ENCODE measurements at places on chromosomes 3 and 15. TPM values are rescaled to one million over a fixed set of nuclear protein-coding genes. Genes with fewer than 3 reads are reported as not detected.

GRCh38 chr3:180188512-180189309 lies 152.0 kb upstream of the PEX5L start:
- no peaks in the 10 kb centered on the region for H3K36me3 ChIP-seq
- H3K4me1 ChIP-seq: no peaks in the 10 kb centered on the region
- no peak for DNase-seq
- no peaks in the 10 kb centered on the region for H3K27me3 ChIP-seq
- no peak overlapping the region for H3K4me3 ChIP-seq

- H3K27me3 ChIP-seq: no peaks in the 10 kb centered on the region
- no peak overlapping the region for H3K27ac ChIP-seq
- H3K36me3 ChIP-seq: no peaks in the 10 kb centered on the region
- H3K4me3 ChIP-seq: no peak overlapping the region
Observed at GRCh38 chr3:114860531-114860930, 286.6 kb downstream of the ZBTB20 start.

DNA sequence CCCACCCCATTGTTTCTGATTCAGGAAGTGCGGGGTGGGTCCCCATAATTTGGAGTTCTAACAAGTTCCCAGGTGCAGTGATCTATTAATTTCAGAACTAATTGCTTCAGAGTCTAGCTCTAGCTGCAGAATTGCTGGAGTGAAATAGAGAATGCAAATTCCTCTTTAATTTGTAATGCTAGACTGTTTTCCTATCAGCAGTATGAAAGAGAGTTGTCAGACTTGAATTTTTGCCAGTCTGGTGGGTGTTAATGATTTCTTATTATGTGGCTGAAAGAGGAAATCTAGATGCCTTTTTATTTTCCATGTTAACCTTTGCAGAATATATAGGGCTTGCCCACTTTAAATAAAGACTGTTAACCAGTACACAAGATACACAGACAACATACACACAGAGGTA lies 23.7 kb downstream of the APH1B start:
- no peaks in the 10 kb centered on the region for H3K27me3 ChIP-seq
- H3K36me3 ChIP-seq: peaks cover 23% of the 10 kb centered on the region
- H3K4me3 ChIP-seq: no peak overlapping the region
- H3K4me1 ChIP-seq: no peaks in the 10 kb centered on the region

DNA sequence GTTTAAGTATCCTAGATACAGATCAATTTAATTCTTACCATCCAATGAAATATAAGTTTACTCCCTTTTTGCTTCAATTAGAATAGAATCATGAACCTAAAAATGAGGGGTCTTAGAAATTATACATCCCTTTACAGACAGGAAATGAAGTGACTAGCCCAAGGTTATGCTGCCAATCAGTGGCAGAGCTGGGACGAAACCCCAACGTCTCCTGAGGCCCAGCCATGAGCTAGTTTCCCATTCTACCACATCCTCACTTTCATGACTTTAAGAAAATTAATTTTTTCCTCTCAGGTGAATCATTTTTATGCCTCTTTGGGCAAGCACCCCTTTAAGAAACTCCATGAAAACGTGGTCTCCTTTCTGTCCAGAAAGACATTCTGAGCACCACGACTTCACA lies 11.2 kb downstream of the LRIG1 start:
- peaks cover 99% of the 10 kb centered on the region for H3K4me1 ChIP-seq
- H3K27me3 ChIP-seq: no peaks in the 10 kb centered on the region
- H3K27ac ChIP-seq: peak overlapping the region; percentile 86
- DNase-seq: no peak
- no peak overlapping the region for H3K4me3 ChIP-seq
- no peaks in the 10 kb centered on the region for H3K36me3 ChIP-seq

- peaks cover 21% of the 10 kb centered on the region for H3K4me1 ChIP-seq
- no peaks in the 10 kb centered on the region for H3K27me3 ChIP-seq
- no peak overlapping the region for H3K4me3 ChIP-seq
- no peaks in the 10 kb centered on the region for H3K36me3 ChIP-seq
- DNase-seq: no peak
Observed at GRCh38 chr15:32855942-32856341, 138.1 kb downstream of the GREM1 start.

SLC24A5 gene
- total RNA-seq: not detected

DNA sequence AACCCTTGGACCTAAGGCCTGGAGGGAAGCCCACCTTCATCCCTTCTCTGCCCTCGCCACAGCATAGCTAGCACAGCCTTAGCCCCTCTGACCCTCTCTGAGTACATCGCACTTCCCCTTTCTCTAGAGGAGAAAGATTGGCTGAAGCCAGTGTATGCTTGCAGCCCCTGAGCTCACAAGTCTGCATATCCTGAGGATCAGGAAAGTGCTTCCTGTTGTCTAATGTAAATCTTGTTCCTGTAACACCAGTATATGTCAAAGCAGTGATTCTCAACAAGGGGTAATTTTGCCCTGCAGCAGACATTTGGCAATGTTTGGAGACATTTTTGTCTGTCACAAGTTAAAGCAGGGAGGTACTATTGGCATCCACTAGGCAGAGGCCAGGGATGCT lies 2.2 kb upstream of the PRKCD start:
- peaks cover 56% of the 10 kb centered on the region for H3K4me1 ChIP-seq
- DNase-seq: no peak
- H3K27ac ChIP-seq: no peak overlapping the region
- H3K36me3 ChIP-seq: no peaks in the 10 kb centered on the region

CCDC13 gene
- total RNA-seq: 3.1 TPM

DNA sequence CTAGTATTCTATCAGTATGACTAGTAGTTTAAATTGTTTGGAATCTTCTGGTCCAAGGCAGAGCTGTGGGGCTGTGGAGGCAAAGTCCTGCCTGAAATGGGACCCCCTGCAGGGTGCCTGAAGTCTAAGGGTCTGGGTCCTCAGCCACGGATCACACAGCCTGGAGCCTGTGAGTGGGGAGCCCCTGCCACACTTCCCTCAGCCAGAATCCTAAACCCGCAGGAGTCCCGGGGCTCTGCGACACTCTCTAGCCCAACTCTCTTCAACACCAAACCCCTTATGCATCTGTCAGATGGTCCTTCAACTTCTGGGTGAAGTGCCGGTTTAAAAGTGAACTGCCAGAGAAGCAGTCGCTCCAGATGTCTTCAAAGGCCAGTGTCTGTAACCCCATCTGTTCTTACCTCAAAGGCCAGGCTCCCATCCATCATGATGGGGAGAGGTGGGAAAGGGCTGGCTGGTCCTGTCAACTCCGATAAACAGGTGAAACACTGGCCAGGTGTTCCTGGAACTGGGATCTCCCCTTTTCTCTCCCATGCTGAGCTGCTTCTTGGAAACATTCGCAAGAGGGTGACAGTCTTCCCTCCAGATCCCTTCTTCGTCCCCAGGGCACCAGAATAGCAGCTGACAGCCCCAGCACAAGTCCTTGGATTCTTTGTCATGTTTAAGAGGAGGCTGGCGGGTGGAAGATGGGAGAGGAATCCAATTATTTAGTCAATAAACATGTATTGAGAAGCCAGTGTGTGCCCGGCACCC lies 45.6 kb downstream of the CPN2 start:
- H3K36me3 ChIP-seq: no peaks in the 10 kb centered on the region
- H3K4me3 ChIP-seq: no peak overlapping the region
- no peaks in the 10 kb centered on the region for H3K4me1 ChIP-seq
- no peak for DNase-seq
- no peak overlapping the region for H3K27ac ChIP-seq
- H3K27me3 ChIP-seq: no peaks in the 10 kb centered on the region

SPTSSB gene
- not detected for total RNA-seq

GRCh38 chr3:122098611-122099010 lies 43.4 kb downstream of the CD86 start:
- no peak for DNase-seq
- no peaks in the 10 kb centered on the region for H3K36me3 ChIP-seq
- H3K4me3 ChIP-seq: no peak overlapping the region
- H3K4me1 ChIP-seq: no peaks in the 10 kb centered on the region

- no peaks in the 10 kb centered on the region for H3K27me3 ChIP-seq
- H3K4me3 ChIP-seq: peak overlapping the region; percentile 27
- H3K4me1 ChIP-seq: peaks cover 32% of the 10 kb centered on the region
- no peak for DNase-seq
- no peaks in the 10 kb centered on the region for H3K36me3 ChIP-seq
Observed at GRCh38 chr3:172126741-172127140, 87.4 kb downstream of the FNDC3B start.

PEX5L gene
- not detected for total RNA-seq

DNA sequence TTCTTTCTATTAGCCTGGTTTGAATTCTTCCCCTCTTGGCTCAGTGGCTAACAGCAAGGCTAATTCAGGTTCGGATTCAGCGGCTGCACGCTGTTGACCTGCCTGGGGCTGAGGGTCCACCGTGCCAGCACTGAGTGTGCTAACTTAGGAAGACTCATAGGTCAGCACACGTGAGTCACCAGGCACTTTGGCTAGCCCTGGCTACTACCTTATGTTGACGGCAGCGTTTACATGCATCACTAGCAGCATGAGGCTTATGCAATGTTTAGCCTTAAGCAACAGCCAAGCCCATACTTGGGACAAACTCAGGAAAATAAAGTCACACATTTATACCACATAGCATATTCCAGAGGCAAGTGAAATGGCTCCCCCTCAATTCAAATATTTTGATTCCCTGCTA lies 137.7 kb downstream of the RAB11A start:
- H3K36me3 ChIP-seq: no peaks in the 10 kb centered on the region
- H3K27me3 ChIP-seq: no peaks in the 10 kb centered on the region
- H3K4me1 ChIP-seq: no peaks in the 10 kb centered on the region
- H3K4me3 ChIP-seq: no peak overlapping the region

C3orf80 gene
- total RNA-seq: 1.1 TPM

DNA sequence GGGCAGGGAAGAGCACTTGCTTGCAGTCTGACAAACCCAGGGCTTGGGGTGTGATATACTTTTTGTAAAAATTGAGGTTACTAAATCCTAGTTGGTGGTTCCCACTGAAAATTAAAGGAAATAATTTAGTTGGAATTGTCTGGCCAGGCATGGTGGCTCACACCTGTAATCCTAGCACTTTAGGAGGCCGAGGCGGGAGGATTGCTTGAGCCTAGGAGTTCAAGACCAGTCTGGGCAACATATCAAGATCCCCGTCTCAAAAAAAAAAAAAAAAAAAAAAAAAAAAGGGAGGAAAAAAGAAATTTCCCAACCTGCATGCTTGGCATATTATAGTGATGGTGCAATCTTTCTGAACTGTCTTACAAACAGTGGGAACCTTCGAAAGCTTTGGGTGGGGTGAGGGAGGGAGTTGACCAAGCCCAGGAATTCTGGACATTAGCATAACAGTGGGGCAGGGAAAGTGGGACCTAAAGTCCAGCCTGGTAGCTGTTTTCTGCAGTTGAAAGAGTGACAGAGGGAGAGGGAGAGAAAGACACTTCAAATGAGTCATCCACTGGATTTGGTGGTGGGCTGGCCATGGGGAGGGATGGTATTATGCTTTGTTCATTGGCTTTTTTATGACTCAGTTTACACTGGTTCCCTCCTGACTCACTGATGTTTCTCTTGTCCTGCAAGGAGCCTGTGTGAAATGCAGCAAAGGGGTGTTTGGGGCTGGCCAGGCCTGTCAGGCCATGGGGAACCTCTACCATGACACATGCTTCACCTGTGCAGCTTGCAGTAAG lies 41.1 kb downstream of the LIMD1 start:
- no peaks in the 10 kb centered on the region for H3K36me3 ChIP-seq
- H3K27me3 ChIP-seq: no peaks in the 10 kb centered on the region
- no peak overlapping the region for H3K4me3 ChIP-seq
- DNase-seq: no peak

DNA sequence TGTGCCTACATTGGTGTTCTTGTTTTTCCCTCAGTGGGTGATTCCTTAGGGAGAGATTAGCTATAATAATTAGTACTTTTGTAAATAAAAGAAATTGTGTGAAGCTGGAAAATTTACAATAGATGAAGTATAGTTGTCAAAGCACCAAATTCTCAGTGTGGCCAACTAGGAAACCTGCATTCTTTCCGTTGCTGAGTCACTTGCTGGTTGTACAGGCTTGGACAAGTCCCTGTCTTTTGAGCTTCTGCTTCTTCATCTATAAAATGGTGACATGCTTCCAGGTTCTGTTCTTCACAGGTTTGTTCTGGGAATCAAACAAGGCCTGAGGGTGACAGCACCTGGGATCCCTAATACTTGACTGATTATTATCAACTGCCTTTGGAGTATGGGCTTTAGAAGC lies 184.1 kb upstream of the HES1 start:
- H3K4me3 ChIP-seq: no peak overlapping the region
- no peak overlapping the region for H3K27ac ChIP-seq
- no peaks in the 10 kb centered on the region for H3K4me1 ChIP-seq
- no peaks in the 10 kb centered on the region for H3K27me3 ChIP-seq
- no peak for DNase-seq

GRCh38 chr3:126952261-126952982 lies 30.5 kb upstream of the PLXNA1 start:
- no peaks in the 10 kb centered on the region for H3K4me1 ChIP-seq
- no peak for DNase-seq
- no peak overlapping the region for H3K27ac ChIP-seq
- H3K4me3 ChIP-seq: no peak overlapping the region
- no peaks in the 10 kb centered on the region for H3K27me3 ChIP-seq

DNA sequence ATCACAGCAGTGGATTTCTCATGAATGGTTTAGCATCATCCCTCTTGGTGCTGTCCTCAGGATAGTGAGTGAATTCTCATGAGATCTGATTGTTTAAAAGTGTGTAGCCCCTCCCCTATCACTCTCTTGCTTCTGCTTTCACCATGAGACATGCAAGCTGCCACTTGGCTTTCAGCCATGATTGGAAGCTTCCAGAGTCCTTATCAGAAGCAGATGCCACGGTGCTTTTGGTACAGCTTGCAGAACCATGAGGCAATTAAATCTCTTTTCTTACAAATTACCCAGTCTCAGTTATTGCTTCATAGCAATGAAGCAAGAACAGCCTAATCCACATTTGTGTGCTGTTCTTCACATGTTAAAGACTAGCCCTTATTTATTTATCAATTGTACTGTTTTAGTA lies 495.2 kb upstream of the EPHA6 start:
- DNase-seq: no peak
- H3K4me1 ChIP-seq: no peaks in the 10 kb centered on the region
- no peak overlapping the region for H3K27ac ChIP-seq
- H3K27me3 ChIP-seq: no peaks in the 10 kb centered on the region
- no peaks in the 10 kb centered on the region for H3K36me3 ChIP-seq

FOXB1 gene
- not detected for total RNA-seq

GRCh38 chr15:52782514-52782913 lies 7.6 kb downstream of the ONECUT1 start:
- H3K36me3 ChIP-seq: no peaks in the 10 kb centered on the region
- H3K4me3 ChIP-seq: no peak overlapping the region
- peaks cover 43% of the 10 kb centered on the region for H3K27me3 ChIP-seq
